ENCODE measurements at places on chromosomes 16 and 17.

DNA sequence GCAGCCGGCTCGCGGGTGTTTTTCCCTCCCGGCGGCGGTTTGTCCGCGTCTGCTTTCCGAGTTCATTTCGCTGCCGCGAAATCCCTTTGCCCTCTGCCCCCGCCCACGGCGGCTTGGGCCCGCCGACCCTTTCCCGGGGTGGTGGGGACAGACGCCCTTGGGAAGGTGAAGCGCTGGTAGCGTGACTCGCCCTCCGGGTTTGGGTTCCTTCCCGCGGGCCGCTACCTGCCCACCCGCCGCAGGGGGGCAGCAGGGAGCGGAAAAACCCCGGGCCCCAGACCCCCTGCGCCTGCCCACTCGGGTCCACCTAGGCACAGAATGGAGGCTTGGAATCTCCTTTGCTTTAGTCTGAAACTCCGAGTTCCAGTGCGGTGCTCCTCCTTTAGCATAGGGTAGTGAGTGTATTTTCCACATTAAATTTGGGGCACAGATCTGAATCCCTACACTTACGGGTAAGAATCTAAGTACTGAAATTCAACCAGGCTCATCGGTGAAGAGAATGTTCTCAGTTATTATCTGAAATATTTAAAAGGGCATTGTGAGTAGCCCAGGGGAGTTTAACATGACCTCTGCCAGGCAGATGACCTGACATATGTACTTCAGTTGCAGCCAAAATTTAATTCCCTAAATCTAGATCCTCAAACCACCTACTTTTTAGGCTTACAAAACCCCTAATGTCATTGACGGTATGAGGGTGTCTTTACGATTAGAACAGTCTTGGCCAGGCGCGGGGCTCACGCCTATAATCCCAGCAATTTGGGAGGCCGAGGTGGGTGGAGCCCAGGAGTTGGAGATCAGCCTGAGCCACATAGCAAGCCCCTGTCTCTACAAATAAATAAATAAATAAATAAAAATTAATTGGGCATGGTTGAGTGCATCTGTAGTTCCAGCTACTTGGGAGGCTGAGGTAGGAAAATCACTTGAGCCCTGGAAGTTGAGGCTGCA, 1.0 kb downstream of the NME2 start:
- DNase-seq: peak; percentile 47

- no peak for DNase-seq
Observed at GRCh38 chr16:70746040-70746707, 54.8 kb downstream of the VAC14 start.

GRCh38 chr16:59469266-59469665, 735.1 kb upstream of the GOT2 start:
- no peak for DNase-seq

- DNase-seq: no peak
Observed at GRCh38 chr16:69721441-69721957, 4.9 kb downstream of the NQO1 start.

DNA sequence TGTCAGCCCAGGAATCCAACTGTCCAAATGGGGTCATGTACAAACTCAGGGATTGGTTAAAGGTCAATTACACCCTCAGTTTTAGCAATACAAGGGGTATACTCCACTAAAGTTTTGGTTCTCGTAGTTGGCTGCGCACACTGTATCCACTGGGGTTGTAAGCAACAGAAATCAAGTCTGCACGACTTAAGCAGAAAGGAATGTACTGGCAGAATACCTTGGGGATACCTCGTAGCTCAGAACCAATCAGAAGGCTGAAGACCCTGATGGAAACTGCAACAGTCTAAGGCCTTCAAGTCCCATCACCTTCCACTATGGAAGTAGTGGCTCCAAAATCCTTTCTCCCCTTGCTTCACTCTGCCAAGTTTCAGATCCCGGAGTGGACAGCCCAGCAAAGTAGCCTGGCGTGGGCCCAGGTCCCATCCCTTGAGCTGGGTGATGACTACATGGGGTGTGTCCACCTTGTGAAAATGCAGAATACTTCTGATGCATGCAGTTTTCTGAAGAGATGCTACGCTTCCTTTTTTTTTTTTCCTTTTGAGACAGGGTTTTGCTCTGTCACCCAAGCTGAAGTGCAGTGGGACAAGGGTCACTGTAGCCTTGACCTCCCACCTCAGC, 21.1 kb upstream of the RPH3AL start:
- no peak for DNase-seq

DNA sequence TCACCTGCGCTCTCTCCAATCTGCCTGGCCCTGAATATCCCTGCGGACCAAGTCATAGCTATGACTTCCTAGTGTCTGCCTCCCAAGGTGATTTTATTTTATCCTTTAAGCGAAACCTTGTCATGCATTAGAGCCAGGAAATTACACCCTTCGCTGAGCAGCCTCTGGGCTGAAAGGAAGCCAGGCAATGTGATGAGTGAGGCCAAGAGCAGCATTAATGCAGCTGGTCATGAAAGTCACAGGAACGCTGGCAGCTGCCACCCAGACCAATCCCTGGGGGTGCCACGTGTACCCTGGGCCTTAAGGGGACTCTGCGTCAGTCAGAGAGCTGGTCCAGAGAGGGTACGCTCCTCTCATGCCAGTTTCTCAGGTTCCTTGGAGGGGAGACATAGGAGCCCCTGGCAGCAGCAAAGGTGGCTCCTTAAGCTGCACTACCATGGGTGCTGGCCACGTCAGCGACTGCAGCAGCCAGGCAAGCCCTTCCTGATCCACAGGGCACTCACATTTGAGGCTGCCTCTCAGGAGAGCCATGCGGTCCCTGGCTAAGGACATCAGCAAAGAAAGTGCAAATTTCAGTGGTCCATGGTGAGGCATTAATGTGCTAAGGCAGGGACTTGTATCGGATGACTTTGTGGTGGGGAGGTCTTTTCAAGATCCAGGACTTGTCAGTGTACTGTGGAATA, 42.7 kb upstream of the WSCD1 start:
- DNase-seq: no peak

GRCh38 chr16:4204521-4204920, 37.4 kb downstream of the SRL start:
- DNase-seq: no peak

- DNase-seq: no peak
Observed at GRCh38 chr17:74343526-74344284, 17.7 kb downstream of the KIF19 start.

DNA sequence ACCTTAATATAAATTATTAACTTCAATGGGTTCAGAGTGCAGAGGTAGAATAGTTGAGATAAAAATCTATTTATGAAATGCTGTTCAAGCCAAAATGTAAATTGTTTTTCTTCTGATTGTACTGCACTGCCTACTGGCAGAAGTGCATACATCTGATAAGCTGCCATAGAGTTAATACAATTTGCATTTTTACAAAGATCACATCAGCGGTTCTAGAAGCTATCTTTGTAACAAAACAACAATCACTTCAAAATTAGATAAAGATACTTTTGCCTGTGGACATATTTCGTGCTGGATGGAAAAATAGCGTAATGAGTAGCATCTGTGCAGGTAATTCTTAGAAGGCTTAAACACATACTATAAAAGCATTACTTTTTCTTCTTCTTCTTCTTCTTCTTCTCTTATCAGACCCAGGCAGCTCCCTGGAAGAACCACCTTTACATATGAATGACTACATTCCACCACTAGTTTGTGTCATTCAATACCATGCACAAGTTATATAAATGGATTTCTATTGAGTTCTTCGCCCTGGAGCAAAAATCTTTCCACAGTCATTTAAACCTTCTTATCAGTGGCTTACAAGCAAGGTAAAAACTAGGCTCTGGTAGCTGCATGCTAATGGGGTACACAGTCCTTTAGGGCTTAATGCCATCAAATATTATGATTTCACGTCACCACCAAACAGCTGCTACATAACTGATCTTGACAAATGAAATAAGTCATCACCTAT, 47.0 kb downstream of the SYNRG start:
- DNase-seq: no peak

DNA sequence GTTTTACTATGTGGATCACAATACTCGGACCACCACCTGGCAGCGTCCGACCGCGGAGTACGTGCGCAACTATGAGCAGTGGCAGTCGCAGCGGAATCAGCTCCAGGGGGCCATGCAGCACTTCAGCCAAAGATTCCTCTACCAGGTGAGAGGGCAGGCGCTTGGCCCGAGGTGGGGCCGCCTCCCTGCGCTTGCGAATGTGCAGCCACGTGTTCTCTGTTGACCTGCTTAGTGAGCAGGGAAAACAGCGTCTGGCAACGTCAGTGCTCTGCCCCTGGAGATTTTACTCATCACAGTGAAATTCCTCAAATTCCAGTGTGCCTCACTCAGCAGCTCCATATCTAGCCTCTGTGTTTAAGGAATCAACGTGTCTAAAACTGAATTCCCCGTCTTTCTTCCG, 33.4 kb upstream of the CLEC18A start:
- DNase-seq: no peak

DNA sequence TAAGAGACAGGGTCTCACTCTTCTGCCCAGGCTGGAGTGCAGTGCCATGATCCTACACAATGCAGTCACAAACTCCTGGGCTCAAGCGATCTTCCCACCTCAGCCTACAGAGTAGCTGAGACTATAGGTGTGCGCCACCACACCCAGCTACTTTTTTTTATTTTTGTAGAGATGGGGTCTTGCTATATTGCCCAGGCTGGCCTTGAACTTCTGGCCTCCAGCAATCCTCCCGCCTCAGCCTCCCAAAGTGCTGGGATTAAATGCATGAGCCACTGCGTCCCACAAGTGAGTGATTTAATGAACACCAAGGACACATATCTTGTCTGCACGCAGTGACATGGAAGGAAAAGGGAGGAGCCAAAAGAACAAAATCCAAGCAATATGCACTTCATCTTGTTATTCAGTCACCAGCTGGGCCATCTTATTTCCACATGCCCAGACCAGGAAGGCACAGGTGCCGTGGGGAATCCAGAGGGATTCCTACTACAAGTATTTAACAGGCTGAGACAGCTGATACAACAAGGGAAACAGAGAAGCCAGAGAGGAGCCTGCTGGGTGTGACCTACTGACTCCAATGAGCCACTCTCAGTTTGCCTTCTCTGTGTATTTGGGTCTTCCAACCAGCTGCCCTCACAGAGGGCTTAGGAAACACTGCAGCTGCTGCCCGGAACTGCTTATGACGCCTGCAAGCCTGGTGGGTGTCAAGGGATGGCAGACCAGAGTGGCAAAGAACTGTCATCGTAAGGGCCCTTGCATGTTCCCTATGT, 17.0 kb downstream of the LSM12 start:
- no peak for DNase-seq

- DNase-seq: no peak
Observed at GRCh38 chr16:48629016-48629415, 19.0 kb upstream of the N4BP1 start.

DNA sequence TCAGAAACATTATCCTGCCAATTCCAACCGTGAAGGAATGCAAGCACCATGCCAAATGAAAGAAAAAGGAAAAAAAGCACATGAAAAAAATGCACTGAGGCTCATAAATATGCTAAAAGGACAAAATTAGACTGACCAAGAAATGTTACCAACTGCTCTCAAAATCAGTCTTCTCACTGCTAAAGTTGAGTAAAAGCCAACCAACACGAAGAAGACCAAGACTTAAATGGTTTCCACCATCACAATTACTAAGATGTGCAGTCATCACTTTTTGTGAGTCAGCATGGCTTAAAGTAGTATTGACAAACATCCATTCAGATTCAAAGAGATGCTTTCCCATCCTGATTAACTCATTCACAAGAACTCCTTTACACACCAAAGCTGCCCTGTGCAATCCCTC, 16.4 kb downstream of the CDYL2 start:
- no peak for DNase-seq

DNA sequence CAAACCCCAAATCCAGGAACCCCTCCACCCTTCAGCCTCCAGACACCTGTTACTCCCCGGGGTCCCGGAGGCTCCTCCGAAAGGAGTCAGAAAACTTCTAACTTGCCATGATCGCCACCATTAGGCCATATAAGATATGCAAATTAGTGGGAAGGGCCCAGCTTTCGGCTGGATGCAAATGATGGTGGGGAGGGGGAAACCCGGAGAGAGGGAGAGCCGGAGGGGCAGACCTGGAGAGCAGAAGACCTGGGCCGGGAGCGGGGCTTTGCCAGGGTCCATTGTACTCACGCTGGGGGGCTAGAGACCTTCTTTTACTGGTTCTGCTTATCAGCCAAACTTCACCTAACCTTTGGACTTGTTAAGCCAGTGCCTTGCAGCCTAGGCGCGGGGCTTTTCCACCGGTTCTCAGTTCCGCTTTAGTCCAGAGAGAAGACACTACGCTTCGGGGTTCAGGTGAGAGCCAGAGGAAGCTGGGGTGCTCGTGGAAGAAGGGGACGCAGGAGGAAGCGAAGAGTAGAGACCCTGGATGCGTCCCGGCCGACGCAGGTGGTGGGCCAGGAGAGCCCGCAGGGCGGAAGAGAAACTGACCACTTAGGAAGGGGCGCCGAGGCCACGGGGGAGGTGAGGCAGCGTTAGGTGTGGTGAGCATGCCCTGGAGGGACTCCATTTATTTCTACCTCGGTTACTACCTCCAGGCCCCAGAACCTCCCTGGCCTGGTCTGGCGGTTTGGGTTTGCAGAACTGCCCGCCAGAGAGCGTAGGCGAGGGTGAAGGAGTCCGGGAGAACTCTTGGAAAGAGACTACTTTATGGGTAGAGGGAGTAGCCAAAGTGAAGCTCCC, at the start of gene HNF1B:
HNF1B (minus strand) TSS at position 99 of the 840 bp plus-strand sequence. CDS start 175 bp downstream, outside the sequence.
- DNase-seq: peak; percentile 8

DNA sequence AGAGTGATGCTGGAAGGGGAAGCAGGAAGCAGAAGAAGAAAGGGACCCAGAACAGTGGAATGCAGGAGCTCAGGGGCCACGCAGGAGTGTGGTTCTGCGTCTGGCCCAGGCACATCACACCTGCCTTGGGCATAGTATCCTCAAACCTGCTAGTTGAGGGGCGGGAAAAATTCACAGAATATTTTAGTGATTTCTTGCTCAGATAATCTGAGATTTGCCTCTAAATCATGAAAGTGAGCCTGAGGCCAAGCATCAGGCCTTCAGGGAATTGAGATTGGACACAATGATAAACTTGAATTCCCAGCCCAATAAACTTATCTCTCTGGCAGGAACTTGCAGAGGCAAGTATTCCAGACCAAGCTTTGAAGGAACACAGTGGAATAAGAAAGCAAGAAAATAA, 48.5 kb upstream of the CCL2 start:
- DNase-seq: no peak

DNA sequence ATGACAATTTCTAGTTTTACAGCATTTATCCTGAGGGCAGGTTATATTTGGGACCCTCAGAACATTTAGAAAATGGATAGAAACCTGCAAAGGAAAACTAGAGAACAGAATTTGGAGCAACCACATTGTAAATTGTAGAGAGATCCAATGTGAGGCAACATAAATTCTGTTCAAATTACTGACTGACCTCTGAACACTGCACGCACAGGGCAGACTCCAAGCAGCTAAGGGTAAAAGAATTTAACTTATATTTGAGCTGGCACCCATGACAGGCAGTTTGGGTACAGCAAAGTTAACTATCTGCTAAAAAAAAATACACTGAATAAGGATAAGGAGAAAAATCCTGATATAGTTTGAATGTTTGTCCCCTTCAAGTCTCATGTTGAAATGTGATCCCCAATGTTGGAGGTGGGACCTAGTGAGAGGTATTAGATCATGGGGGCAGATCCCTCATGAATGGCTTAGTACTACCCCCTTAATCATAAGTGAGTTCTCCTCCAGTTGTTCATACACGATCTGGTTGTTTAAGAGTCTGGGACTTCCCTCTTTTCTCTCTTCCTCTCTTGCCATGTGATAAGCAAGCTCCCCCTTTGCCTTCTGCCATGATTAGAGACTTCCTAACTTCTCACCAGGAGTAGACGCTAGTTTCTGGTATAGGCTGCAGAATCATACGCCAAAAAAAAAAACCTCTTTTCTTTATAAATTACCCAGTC, 75.7 kb downstream of the FBXL20 start:
- DNase-seq: no peak

GRCh38 chr16:74261068-74261467, 35.5 kb upstream of the PSMD7 start:
- DNase-seq: no peak

Data from CD4-positive, alpha-beta T cell treated with Interleukin-4 for 4 hours (primary cell).